HT1080 (cell line): ENCODE measurements at places on chromosomes 3 and 15.

- DNase-seq, result no peak
These were observed 1114.5 kb downstream of the EPHA3 start for GRCh38 chr3:90221900-90222299.

GRCh38 chr3:66256806-66257205 lies 36.0 kb downstream of the SLC25A26 start:
- DNase-seq, result no peak

GRCh38 chr3:45679805-45680204 lies 9.4 kb upstream of the SACM1L start:
- DNase-seq, result no peak

DNA sequence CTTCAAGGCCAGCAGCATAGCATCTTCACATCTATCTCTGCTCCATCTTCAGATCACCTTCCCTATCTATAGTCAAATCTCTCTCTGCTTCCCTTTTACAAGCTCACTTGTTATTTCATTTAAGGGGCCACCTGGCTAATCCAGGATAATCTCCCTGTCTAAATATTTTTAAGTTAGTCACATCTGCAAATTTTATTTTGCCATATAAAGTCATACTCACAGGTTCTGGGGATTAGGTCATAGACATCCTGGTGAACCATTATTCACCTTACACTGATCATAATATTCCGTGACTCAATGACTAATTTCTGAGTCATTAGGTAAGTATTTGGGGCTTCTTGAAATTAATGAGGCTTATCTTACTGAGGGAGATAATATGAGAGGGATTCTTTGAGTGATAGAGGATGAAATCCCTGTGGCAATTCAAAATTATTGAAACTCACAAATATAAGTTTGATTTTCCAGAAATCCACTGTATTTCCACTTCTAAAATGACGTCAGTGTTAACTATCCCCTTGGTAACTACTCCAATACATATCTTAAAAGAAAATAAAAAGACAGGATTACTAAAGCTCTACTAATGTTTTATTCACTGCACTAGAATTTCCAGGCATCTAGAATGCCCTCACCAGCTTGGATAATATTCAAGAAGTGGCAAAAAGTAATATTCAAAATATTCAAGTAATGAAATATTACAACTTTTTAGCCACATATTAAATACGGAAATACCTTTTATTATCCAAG lies 93.7 kb upstream of the RBMS3 start:
- DNase-seq, result peak; percentile 94

DNA sequence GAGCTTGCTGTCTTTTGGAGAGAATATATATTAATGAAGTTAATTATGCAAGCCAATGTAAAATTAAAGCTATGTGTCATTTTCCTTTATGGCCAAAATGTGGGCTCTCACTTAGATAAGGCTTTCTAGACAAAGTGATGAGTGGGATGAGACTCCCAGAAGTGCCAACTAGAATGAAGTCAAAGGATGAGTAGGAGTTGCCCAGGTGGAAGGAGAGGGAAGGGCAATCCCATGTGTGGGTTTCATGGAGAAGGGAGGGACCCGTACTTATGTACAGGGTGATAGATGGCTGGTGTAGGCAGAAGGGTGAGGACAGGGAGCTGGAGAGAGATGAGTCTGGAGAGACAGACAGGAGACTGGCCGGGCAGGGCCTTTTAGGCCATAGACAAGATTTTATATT lies 239.2 kb downstream of the THRB start:
- no peak for DNase-seq

DNA sequence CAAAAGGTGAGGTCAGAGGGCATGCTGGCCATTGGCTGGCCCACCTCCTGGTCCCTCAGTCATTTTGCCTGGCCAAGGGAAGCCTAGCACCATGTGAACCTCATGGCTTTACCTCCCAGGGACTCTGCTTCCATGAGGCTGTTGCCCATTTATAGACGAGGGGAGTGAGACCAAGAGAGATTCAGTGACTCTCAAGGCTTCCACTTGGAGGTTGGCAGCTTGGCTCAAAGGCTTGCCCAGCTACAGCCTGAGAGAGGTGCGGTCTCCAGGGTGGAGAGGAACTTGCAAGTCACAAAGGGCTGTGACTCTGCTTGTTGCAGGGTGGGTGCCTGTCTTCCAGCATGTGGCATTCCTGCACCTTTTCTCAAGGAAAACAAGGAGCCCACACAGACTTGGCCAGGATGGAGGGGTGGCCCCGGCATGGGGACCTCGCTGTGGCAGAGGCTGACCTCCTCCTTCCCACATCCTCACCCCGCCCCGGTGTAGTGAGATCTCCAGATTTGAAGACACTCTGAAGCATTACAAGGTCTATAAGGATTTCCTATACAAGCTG lies 24.5 kb downstream of the CFAP100 start:
- DNase-seq, result no peak

DNA sequence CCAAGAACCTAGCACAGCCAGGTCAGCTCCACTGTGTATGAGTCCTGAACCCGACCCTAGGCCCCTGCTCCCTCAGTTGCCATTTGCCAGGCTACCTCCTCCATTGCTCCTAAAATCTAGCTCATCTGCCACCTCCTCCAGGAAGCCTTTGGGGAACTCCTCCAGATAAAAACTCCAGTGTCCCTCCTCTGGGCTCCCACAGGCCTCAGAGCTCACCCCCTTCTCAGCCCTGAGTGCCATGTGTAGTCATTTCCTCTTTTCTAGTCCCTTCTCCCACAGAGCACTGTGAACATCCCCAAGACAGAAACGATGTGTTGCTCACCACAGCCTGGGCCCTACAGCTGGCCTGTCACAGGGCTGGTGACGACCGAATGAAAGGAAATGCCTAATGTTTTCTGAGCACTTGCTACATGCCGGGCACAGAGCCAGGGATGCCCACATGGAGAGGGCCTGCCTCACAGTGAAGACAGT lies 61.0 kb downstream of the IQSEC1 start:
- DNase-seq, result peak; percentile 77

- peak; percentile 24 for DNase-seq
These were observed 19.9 kb upstream of the LRIG1 start for GRCh38 chr3:66520724-66521123.

DNA sequence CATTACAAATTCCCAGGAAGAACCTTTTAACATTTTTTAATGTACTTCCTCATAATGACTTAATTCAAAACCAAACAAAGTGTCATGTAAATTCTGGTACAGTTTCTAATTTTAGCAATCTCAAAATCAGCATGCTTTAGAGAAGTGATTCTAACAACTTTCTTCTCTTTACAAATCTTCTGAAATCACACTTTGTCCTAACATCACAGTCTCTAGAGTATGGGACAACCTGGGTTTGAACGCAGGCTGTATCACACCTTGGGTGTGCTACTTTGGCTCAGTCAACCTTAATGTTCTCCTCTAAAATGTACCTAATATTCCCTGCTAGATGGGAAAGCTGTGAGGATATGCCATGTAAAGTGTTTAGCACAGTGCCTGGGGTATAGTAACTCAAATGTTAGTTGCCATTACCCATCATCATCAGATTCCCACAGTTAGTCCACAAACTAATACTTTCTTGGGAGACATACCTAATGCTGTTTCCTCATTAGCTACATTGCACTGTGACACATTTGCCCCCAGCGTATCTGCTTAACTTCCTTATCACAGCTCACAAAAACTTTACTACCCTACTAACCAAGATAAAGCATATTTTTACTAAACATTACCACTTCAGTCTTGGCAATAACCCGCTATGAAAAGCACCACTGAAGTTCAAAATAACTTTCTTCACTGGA lies 3.1 kb downstream of the TSPAN3 start:
- no peak for DNase-seq

GRCh38 chr3:73176941-73177340 lies 115.5 kb downstream of the EBLN2 start:
- DNase-seq, result no peak
